ENCODE measurements at places on chromosomes 12 and 14.

GRCh38 chr14:23177181-23177580 lies 6.3 kb downstream of the SLC7A8 start:
- no peak for DNase-seq

GRCh38 chr12:106601496-106601895 lies 18.7 kb downstream of the RFX4 start:
- DNase-seq, result no peak

DNA sequence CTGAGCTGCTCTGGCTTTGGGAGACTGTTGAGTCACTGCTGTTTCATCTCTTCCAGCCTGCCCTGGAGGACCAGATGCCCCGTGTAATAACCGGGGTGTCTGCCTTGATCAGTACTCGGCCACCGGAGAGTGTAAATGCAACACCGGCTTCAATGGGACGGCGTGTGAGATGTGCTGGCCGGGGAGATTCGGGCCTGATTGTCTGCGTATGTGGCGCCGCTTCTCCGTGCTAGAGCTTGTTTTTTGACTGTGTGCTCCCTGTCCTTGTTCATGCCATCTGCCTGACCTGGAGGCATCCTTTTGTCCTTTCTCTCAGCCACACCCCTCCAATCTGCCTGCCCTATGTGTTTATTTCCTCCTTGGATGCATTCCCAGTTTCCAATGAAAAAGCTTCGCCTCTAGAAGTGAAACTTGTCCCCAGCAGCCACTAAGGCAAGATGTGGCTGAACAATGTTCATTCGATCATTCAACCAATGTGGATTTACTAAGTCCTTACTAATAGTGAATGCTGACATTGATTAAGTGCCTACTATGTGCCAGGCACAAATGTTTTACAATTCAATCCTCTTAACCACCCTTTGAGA lies 98.6 kb downstream of the NT5DC3 start:
- peak; percentile 53 for DNase-seq

DNA sequence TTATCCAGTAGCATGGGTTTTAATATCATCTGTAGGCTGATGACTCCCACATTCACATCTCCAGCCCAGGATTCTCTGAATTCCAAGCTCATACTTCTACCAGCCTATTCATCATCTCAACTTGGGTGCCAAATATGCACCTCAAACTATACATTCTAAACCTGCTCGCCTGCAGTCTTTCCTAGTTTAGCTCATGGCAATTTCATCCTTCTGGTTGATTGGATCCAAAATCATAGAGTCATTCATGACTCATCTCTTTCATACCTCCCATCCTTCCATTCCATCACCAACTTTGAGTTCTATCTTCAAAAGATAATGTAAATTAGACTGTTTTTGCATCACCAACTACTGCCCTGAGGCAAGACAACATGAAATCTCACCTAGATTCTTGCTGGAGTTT lies 99.7 kb upstream of the EGLN3 start:
- DNase-seq, result peak; percentile 46

DNA sequence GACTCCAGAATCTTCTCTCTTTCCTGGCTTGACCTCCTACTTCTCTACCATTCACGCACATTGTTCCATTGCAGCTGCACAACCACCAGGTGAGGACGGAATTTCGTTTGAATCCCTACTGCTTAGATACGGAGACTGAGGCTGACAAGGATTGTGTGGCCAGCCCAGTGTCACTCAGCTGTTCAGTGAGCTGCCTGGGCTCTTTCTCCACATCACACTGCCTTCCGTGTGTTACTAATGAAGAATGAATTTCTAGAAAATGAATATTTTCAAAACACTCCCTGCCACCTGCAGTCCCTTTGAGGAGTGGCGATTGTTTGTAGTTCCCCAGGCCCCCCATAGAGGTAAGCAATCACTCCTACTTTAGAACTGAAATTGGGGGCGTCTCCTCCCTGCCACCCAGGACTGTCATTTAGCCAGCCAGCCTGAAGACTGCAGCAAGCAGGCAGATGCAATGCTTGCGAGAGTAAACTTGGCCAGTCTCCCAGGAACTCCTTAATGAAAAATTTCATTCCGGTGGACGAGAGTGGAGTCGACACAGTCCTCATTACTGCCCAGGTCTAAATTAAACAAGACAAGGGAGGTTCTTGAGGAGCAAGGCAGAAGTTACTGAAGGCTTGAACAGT lies 239.7 kb downstream of the SLC41A2 start:
- no peak for DNase-seq

- no peak for DNase-seq
Observed at GRCh38 chr12:28629691-28630090, 439.4 kb downstream of the CCDC91 start.

GRCh38 chr14:34569750-34570149 lies 30.2 kb upstream of the EAPP start:
- DNase-seq, result no peak

DNA sequence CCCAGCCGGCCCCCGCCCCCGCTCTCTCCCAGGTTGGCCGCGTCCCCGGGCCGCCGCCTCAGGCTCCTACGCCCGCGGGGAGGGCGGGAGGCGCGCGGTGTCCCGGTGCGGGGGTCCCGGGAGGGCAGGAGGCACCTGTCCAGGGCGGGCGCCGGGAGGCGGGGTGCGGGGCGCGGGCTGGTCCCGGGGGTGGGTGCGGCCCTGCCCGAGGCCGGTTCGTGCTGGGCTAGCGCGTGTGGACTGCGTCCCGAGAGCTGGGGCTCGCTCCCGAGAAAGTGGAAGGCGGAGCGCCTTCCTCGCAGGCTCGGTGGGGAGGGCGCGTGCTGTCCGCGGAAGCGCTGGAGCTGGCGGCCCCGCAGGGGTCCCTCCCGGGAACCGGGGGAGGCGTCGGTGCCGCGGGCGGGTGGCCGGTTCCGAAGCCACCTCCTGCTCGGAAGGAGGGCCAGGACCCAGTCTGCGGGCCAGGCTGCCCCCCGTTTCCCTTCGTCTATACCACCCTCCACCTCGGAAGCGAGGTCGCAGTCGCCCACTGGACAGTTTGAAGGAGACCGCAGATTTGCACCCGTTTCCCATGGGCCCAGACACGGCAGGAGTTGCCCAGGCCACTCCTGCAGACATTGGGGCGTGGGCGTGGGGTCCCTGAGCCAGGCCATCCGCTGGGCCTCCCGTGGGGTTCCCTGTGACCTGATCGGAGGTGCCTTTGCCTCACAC lies 636 bp downstream of the ZFYVE21 start:
- DNase-seq, result peak; percentile 19

DNA sequence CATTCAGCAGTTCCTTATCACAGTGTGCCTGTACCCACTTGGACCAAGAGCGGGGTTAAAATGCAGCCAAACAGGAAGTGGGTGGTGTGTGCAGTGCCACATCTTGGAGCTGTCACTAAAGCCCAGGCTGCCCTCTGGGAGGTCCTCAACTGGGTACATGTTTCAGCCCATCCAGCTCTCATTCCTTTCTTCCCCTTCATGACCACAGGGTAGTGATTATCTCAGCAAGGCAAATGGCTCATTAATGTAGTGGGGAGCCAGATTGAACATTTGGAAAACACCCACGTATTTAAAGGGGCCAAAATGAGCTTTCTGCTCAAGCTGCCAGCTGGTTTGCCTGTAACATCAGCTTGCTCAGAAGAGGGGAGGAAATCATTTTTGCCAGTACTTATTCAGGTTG lies 210.8 kb upstream of the BTG1 start:
- DNase-seq, result no peak

- no peak for DNase-seq
Observed at GRCh38 chr14:27072589-27072988, 474.8 kb upstream of the NOVA1 start.

DNA sequence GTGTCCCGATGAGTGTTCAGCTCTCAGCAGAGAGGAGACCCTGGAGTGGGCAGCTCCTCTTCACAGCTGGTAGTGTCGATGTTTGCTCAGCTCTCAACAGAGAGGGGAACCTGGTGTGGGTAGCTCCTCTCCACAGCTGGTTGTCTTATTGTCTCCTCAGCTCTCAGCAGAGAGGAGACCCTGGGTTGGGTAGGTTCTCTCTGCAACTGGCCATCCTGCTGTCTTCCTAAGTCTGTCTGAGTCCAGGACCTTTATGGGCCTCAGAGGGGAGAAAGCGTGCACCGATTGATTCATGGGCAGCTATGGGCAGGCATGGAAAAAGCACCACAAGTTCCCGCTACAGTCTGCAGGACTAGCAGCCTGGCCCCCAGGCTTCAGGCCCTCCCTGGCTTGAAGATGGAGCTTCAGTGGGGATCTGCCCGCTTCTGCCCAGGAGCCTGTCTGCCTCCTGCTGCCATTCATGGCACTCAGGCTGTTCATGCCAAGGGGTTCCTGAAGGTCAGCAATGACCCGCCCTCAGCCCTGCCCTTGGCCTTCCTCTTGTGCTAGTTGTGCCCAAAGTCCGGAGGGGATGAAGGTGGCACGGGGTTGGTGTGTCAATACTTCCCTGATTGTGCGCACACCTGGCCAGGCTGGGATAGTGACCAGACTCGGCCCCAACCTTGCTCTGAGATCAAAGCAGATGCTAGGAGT lies 224.2 kb downstream of the KCNC2 start:
- no peak for DNase-seq

- DNase-seq, result peak; percentile 6
Observed at GRCh38 chr12:29617407-29617803, 119.9 kb upstream of the OVCH1 start.

GRCh38 chr14:54902143-54902520 lies 494 bp downstream of the GCH1 start:
- DNase-seq, result peak; percentile 68

DNA sequence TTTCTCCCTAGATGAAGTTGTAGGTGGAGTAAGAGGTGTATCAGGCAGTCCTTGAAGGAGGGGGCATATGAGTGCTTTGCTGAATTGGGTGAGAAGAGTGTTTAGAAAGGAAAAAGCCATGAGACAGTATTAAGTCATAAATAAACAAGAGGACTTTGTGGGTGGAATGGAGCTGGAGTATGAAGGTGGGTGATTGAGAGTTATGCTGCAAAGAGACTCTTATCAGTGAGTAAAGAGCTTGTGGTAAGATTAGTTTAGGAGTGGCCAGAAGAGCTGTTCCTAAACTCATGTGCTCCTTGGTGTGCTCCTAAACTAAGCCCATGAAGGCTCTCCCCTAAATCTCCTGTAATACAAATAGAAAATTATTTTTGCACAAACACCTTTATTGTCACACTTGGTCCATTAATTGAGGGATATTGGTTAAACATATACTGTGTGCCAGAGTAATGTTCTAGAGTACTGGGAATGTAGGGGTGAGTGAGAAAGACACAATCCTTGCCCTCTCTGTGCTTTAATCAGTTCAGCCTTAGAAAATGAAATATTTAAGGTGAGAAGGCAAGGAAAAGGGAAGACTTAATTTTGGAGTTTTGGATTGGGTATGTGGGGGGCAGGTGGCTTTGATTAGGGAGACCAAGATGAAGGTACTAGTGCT lies 9.8 kb downstream of the CHPT1 start:
- no peak for DNase-seq

DNA sequence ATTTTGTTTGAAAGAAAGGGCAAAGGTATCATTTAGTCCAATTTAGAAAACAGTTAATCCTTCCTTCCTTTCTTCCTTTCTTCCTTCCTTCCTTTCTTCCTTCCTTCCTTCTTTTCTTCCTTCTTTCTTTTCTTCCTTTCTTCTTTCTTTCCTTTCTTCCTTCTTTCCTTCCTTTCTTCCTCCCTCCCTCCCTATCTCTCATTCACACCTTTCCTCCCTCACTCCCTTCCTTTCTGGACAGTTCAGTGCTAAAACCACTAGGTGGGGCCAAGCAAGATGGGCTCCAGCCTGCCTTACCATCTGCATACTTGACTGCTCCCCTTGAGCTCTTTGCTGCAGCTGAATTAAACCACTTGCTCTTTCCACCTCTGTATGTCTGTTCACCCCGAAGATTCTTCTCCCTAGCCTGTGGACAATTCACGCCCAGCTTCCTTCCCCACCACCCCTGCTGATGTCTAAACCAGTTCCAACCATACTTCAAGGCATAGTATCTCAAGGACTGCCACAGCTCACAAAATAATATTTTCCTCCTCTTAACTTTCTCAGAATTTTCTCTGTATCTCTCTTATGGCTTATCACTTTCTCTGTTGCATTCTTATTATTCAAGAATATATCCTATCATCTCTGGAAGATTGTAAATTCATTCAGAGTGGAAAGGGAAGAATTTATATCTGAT lies 78.0 kb downstream of the DBX2 start:
- peak; percentile 37 for DNase-seq

GRCh38 chr14:105529569-105530284 lies 3.3 kb downstream of the TMEM121 start:
- DNase-seq, result no peak

DNA sequence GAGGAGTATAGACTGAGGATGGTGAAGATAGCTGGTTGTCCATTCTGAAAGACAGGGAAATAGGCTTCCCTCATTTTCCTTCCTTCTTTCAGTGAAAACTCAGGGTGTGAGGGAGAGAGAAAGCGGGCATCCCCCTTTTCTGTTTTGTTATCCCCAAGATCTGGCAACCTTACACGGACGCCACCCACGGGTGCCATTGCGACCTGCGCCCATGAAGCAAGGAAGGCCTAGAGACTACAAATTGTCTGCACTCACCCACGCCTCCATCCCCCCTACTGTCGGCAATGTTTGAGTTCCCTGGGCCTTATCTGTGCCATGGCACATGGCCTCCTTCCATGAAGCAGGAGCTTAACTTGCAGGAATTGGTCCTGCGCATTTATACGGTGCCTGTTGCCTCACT lies 115.0 kb upstream of the IGF1 start:
- DNase-seq, result no peak

- DNase-seq, result peak; percentile 53
Observed at GRCh38 chr12:117836999-117837736, 131.6 kb downstream of the KSR2 start.

DNA sequence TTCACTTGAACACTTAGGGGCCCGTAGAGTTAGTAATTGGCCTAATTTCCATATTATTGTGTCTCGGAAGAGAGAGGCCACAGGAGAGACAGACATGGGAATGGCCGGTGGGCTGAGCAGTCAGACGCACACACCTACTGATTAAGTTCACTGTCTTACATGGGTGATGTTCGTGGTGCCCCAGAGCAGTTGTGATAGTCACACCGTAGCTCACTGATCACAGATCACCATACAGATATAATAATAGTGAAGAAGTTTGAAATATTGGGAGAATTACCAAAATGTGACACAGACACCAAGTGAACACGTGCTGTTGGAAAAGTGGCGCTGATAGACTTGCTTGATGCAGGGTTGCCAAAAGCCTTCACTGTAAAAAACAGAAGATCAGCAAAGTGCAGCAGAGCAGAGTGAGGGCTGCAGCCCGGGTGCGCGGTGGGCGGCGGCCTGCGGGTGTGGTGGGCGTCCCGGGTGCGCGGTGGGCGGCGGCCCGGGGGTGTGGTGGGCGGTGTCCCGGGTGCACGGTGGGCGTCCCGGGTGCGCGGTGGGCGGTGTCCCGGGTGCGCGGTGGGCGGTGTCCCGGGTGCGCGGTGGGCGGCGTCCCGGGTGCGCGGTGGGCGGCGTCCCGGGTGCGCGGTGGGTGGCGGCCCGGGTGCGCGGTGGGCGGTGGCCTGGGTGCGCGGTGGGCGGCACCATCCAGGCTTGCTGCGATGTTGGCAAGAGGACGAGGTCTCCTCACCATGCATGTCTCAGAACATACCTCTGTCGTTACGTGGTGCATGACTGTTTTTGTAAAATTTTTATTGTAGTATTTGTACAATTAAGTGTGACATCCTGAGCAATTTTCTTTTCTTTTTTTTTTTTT lies 34.3 kb upstream of the TEX22 start:
- DNase-seq, result peak; percentile 59

- DNase-seq, result no peak
Observed at GRCh38 chr14:97692084-97692483, 894.9 kb downstream of the VRK1 start.

- DNase-seq, result no peak
Observed at GRCh38 chr14:64245491-64245890, 48.7 kb downstream of the ESR2 start.
